ENCODE measurements at places on chromosomes 16 and 17.

GRCh38 chr17:82912484-82913089, 72.8 kb upstream of the ZNF750 start:
- DNase-seq, result peak; percentile 83

DNA sequence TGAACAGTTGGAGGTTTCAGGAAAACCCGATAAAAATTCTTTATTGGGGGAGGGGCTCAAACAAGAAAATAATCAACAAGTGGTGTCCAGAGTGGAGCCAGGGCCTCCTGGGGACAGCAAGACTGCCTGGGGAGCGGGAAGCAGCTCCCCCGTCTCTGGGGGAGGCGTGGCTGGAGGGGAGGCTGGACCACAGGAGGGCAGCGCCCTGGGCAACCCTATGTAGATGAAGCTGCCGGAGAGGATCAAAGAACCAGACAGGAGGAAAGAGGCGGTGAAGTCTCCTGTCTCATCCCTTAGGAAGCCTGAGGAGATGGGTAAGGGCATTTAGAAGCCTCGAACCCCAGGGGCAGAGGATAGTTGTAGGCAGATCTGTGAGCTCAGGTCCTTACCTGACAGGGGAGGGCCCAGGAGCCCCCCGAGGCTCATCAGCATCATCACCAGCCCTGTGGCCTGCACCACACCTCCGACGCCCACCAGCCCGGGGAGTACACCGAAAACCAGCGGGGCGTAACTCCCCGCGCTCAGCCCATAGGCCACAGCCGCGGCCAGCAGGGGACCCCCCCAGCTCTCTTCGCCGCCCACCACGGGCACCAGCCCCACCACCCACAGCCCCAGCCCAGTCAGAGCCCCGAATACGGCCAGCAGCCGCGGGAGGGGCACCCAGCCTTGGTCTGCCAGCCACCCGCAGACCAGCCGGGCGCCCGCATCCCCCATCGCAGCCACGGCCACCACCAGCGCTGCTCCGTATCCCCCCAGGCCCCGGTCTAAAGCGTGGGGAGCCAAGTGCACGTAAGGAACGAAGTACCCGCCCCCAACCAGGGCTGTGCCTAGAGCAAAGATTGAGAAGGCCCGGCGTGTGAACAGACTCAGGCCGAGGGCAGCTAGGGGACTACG, 2.0 kb downstream of the SLC16A11 start:
- DNase-seq, result no peak

- DNase-seq, result no peak
Observed at GRCh38 chr16:81716478-81717225, 62.4 kb upstream of the PLCG2 start.

DNA sequence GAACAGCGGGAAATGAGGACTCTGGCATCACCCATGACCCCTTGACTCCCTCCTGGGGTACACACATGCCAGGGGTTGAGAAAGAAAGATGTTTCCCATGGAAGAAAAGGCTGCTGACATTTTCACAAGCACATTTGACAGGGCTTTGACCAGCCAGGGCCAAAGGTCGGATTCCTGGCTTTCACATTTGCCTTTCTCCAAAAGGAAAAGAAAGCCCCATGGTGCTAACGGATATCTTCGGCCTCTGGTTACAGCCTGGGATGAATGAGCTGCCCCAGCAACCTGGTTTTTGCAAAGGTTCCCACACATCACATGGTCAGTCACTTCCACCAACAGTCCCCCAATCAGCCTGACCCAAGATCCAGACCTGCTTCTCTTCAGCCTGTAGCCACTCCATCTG, 478.2 kb upstream of the CDH11 start:
- no peak for DNase-seq

DNA sequence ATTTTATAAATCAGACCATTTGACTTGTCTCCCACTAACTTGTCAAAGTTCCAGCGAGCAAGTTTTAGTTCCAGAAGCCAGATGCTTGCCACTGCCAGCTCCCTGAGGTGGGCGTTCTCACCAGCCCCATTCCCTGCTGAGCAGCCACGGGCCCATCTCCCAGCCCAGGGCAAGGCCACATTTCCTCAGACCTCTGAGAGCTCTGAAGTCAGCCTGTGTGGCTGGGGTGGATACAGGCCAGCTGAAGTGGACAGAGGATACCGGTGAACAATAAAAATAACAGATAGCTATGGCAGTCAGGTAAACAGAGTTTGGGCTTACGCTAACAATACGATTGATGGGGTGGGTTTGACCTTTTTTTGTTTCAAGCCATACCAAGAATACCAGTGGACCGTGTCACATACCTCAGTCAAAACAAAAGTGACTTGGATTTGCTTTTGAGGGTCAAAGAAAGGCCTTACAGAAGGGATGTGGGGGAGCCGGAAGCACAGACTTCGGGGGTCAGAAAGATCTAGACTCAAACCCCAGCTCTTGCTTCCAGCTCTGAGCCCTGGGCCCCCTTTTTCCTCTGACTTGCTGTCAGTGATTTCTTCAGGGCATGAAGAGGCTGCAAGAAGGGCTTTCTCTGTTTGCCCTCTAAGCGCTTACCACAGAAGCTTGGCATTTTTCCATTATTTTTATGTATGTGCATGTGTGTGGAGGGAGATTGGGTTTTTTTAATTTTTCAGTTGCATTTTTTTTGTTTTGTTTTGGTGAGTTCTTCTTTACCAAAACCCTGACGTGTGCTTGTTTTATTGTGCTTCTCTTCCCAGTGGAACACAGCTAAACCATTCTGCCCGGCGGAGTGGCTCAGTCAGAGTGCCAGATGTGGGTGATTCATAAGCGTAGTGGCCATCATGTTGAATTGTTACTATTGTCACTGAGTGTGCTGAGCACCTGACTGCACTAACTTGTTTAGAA, 109.9 kb downstream of the GNAO1 start:
- no peak for DNase-seq

DNA sequence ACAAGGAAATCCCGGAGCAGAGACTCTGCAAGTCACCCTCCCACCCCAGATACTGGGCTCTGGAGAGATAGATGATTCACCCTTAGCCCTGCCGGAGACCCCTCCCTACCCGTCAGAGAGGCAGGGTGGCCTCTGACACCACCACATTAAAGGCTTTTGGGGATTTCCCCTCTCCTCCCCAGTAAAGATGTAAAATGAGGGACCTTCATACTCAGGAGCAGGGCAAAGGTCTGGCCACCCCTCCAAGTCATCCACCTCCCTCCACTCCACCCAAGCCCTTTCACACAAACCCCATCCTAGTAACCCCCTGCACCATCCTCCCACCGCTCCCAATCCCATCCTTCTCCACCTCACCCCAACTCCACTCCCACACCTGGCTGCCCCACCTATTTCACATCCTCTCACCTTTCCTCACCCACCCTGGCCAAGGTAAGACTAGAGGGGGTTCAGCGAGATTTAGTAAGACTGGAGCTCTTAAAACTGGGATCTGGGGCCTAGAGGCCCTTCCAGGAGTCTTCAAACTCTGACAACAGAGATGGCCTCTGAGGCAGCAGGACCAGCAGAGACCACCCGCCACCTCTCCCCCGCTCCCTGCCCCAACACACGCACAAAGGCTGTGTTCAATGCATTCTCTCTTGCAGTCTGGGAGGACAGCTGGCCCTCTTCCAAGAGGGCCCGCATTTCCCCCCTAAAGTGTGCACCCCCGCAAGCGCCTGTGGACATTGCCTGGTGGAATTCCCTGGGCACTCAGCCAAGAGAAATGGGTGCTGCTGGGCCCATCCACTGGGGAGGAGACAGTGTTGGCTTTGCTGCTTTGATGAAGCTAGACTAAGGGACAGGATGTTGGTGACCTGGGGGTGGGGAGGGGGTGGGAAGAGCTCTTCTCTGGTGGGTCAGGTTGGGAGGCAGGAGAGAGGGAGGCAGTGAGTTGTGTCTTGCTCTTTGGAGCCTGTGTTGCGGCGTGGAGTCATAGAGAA, 1.1 kb downstream of the ABAT start:
- no peak for DNase-seq

DNA sequence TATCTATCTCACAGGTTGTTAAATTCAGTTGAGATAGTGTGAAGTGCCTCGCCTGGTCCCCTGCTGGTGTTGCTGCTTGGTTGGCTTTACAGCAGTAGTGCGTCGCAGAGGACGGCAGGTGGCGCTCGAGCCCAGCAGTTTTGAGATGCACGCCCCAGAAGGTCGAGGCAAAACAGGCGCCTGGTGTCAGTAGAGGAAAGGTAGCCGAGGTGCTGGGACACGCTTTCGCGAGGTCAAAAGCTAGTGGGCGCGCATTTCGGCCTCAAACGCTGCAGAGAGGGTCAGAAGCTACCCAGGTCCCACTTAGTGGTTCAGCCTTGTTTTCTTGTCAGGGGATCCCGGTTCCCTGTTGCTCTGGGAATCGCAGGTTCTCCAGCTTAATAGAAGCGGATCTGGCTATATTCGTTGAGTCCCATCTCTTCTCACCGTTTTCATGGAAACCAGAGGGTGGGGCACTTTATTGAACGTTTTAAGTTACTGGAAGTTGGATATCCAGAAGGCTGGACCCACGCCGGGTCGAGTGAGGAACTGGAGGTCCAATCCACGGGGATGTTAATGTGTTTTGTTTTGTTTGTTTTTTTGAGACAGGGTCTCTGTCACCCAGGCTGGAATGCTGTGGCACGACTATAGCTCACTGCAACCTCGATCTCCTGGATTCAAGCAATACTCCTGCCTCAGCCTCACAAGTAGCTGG, 10.3 kb upstream of the ZFP90 start:
- DNase-seq, result peak; percentile 77

DNA sequence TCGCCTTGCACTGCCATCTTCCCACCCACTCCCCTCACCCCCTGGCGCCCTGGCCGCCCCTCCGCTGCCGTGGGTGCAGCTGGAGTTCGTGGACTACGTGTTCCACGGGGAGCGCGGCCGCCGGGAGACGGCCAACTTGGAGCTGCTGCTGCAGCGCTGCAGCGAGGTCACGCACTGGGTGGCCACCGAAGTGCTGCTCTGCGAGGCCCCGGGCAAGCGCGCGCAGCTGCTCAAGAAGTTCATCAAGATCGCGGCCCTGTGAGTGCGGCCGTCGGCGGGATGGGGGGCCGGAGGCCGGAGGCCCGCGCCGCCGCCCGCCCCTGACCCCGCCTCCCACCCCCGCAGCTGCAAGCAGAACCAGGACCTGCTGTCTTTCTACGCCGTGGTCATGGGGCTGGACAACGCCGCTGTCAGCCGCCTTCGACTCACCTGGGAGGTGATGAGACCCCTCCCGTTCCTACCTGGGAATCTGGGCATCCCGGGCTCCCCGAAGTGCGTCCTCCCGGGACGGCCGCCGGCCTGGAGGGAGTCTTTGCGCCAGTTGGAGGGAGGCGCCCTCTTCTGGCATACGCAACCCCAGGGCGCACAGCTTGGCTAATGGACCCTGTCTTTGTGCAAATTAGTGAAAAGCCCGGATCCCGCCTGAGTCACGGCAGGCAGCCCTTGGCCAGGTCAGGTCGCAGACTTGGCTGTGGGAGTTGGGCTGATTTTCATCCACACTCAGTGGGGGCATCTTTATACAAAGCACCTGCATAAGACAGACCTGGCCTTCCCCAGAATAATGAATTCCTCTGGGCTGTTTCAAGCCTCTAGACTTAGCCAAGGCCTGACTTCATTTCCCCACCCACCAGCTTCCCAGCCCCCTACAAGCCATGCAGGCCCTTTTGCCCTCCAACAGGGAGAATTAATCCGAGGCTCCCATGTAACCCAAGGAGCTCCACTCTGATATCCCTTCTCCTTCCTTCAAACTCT, 14.3 kb downstream of the RAPGEFL1 start:
- DNase-seq, result peak; percentile 27

DNA sequence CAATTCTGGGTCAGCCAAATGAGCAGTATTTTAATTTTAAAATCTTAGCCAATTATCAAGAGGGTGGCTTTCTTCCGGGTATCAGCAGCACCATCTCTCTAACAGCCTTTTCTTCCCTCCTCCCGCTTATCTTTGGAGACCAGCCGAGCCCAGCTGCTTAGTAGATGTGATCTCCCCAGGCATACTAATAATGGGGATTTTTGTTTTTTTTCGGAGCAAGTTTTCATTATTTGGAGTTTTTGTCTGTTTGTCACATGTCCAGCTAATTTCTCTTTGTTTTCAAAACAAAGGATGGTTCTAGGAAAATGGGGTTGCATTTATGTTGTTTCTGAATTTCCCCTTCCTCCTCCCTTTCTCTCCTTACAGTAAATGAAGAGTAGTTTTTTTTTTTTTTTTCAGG, 170.5 kb upstream of the MPHOSPH6 start:
- no peak for DNase-seq

DNA sequence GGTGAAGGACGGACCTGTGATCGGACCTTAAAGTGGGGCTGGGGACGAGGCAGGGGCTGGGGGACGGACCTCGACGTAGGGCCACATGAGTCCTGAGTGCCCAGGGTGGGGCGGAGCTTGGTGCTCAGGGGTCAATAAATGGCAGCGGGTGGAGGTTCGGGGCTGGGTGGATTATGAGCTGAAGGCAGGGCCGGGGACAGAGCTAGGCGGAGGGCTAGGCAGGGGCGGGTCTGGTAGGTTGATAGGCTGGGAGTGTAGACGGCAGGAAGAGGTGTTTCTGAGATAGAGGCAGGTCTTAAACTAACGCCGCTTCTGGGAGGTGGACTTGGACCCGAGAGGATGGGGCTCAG, 733 bp downstream of the CHRNB1 start:
- no peak for DNase-seq

GRCh38 chr16:73996624-73997339, 299.8 kb upstream of the PSMD7 start:
- no peak for DNase-seq

DNA sequence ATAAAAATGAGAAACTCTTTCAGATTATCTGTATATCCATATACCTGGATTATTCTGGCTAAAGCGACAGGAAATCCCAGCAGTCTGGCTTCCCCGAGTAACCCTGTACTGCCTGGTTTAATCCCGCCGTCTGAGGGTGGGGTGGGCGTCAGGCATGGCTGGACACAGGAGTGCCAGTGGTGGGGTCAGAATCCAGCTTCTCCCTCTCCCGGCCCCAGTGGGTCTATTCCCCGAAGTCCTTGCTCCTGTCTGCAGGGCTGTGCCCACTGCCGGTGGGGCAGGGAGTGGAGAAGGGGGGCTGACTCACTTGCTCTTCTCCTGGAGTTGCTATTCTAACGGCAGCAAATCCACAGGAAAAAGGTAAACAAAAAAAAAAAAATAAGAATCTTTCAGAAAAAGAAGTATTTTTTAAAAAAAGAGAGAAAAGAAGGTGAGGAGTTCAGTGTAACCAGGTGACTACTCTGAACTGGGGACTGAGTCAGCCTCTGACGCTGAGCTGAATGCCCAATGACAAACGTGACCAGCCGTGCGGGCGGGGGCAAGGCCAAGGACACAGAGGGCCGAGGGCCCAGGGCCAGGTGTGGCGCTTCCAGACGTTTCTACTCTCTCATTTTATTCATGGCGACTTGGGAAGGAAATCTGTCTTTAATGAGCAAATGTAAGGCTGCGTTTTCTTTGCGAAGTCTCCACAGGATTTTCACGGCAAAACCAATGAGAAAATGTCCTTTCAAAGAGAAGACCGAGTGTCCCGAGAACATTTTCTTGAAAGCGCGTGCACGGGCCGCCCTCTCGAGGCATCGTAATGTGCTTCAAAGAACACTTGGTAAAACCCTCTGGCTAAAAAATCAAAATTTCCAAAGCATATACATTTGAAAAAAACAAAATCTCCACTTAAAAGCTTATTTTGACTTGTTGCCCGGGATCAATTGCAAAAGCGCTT, 20.2 kb downstream of the FOXF1 start:
- no peak for DNase-seq

DNA sequence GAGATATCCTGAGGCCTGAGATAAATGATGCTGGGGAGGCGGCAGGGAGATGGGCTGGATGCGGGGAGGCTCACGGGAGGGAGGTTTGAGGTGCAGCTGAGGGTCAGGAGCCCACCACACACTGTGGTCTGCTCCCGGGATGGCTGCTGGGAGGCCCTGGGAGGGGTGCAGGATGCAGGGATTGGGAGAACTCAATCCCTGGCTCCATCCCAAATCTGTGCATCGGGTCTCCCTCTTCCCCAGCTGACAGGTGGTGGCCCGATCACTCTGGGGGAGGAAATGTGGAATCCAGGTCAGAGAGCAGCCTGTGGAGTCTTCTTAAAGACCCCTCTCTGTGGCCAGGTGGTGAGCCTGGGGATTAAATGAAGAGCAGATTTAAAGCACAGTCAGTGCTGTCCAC, 12.0 kb downstream of the PHB1 start:
- DNase-seq, result no peak

All from gastrocnemius medialis (tissue), 4 donors.